Stimulated activated CD8-positive, alpha-beta memory T cell treated with anti-CD3 and anti-CD28 coated beads, Interleukin-12 subunit alpha, Interleukin-12 subunit beta, amount 100 ng/mL, for 1 hour (primary cell): ENCODE measurements at places on chromosomes 4 and X.

DNA sequence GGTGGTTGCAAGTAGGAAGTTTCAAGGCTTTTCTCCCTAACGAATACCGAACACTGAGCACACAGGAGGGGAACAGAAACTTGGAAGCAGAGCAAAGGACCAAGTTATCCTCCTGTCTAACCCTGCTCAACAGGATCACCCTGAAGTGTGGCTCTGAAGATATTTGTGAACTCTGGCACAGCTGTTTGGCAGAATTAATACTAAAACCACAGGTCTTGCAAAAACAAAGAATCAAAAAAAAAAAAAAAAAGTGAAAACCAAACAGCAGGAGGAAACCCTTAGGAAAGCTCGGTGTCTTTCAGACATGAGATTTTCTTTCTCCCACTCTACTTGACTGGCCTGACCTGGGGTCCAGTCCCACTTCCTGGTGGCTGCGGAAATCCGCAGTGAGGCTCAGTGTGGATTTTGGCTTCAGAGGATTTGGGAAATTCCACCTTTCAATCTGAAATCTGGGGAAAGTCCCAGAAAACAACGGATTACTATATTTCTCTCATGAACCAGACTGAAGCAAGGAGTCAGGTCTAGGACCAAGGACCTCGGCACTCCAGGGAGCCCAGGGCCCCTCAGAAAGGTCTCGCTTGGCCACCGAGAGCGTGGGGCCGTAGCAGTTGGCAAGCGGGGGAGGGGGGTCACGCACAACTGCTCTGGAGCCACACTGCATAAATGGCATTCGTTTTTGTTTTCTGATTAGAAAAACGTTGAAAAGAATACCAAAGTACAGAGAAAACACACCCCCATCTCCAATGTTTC lies 867 bp downstream of the TIFA start:
- no peak for DNase-seq

GRCh38 chr4:6227412-6228157 lies 27.2 kb upstream of the JAKMIP1 start:
- no peak for DNase-seq

- no peak for DNase-seq
Observed at GRCh38 chr4:113657586-113658233, 103.8 kb downstream of the CAMK2D start.

GRCh38 chr4:169092889-169093522 lies 83.0 kb upstream of the CBR4 start:
- no peak for DNase-seq

DNA sequence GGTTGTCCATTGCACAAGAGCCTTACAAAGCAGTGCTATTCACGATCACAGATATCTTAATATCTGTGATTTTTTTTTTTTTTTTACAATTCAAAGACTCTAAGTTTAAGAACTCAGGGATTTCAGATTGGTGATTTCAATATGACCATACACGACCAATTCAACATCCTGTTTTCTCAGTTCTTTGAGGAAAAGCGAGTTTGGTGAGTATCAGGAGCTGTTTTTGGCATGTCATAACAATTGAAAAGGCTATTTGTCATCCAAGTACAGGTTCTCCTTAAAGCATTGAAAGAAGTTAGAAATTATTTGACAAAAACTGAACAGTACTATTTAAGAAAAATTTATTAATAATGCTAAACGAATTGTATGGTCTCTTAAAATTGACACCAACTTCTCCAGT lies 9.1 kb upstream of the ARHGEF6 start:
- no peak for DNase-seq

GRCh38 chrX:121642415-121642814 lies 595.0 kb downstream of the GLUD2 start:
- no peak for DNase-seq

DNA sequence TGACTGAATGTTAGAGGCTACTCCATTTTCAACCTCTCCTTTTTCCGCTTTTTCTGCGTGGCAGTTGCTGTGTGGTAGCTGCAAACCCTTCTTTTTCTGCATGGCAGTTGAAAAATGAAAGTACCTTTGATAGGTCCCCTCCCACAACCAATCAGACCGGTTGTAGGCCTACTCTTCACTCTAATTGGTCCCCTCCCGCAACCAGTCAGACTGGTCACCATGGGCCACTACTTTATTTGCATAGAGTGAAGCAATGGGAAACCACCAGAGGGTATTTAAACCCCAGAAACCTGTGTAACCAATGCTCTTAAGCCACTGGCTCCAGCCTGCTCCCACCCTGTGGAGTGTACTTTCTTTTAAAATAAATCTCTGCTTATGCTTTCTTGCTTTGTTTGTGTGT lies 877.8 kb downstream of the FAM133A start:
- DNase-seq, result no peak

DNA sequence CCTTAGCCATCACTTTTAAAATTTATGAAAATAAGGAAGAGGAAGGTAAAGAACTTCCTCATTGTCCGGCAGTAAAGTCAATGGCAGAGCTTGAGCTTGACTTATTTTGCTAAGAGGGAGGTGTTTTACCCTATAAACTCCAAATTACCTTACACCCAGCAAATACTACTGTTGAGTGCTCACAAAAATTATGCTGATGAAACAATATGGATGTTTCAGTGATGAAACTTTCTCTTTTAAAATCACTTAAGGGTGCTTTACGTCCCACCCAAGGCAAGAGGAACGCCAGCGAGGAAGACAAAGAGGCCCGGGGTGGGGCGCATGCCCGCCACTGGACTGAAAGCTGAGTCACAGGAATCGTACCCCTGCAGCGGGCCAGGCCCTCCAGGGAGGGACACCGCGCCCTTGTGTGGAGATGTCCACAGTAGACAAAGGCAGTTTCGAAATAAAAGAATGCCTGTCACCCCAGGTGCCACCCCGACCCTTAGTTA lies 560 bp upstream of the TMSB4X start:
- DNase-seq, result peak; percentile 32

DNA sequence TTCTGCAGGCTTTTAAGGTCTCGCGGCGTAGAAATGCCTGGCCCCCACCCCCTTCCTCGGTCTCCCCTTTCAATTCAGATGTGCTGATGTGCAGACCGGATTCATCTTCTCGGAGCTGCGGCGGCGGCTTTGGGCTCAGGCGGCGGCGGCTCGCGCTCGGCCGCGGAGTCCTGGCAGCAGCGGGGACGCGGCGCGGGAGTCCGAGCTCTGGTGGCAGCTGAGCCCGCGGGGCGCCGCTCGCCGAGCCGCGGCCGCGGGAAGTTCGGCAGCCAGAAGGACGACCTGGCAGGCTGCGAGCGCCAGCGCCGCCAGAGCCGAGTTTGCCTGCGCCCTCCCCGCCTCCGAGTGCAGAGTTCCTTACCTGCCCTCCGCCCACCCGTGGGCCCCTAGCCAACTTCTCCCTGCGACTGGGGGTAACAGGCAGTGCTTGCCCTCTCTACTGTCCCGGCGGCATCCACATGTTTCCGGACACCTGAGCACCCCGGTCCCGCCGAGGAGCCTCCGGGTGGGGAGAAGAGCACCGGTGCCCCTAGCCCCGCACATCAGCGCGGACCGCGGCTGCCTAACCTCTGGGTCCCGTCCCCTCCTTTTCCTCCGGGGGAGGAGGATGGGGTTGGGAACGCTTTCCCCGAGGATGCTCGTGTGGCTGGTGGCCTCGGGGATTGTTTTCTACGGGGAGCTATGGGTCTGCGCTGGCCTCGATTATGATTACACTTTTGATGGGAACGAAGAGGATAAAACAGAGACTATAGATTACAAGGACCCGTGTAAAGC lies 448 bp downstream of the TLL1 start:
- no peak for DNase-seq

- no peak for DNase-seq
Observed at GRCh38 chr4:53307819-53308780, 57.8 kb downstream of the SCFD2 start.

DNA sequence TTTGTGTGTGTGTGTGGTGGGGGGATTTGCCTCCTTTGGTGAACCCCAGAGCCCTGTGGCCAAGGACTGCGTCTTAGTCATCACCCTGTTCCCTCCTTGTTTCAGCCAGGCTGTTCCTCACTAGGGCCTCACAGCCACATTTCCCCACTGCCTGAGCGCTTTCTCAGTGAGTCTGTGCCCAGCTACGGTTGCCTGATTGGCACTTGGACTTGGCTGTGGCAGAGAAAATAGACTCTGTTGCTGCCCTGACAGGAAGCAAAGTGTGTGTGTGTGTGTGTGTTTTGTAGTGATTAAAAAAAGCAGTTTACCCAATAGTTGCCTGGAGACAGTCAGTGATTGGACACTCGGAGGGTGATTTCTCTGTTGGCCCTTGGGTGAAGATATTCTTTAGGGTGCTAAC lies 113.0 kb downstream of the UCHL1 start:
- no peak for DNase-seq

DNA sequence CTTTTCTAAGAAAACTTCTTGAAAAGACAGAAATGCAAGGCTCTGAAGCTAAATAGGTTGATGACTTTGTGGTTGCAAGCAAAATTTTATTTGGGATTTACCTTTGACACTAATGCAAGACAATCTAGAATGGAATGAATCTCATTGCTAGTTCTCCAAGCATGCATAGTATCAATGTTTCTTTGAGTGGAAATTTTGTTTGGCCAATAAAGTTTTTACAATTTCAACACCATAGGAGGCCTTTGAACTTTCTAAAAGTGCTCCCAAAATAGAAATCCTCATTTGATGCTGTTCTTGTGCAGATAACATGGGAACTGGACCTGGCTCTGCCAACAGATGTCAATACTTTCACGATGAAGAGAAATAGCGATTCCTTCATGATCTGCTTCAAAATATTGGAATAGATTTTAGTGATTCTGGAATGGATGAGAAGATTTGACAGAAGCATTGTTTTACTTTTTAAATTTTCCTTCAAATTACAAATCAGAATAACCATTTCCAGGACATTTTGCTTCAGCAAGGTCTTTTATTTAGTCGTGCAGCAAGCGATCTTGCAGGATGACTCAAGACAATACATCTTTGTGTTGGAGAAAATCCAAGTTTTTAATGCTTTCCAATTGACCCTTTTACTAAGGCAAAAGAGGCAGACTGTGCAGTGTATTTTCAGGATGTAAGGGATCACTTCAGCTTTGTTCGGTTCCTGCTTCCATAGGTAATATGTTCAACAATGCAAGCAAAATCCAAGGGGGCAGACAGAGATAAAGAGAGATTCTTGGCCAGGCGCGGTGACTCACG lies 51.7 kb upstream of the OTUD4 start:
- no peak for DNase-seq

DNA sequence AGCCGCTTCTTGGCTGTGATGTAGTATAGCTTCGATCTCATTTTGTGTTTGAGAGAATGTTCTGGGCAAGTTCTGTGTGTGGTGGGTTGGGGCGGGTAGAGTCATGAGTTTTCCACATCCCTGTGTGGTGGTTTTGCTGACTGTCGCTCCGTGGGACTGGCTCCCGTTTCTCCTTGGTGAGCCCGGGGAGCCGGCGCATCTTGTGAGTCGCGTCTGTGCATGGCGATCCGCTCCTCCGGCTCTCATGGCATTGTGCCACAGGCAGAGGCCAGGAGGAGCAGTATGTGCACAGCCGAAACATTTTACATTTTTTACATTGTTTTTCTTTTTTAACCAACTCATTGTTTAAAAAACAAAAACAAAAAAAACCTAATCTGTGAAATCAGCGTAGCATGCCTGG lies 27.7 kb upstream of the TBC1D14 start:
- no peak for DNase-seq

DNA sequence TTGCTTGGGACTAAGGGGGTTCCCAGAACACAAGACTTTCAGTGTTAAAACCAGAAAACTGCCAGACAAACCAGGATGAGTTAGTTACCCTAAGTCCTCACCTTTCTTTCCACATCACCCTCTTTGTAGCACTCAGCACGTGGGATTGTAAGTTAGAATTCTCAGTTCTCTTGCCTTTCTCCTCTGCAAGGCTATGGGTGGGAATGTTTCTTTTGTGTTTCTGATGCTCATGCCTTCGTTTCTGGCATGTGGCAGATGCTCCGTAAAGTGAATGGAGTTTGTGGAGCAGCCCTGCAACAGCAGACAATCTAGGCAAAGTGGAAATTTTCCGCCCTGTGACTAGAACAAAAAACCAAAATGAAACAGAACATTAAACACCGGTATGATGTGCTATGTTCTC lies 64.7 kb upstream of the SPP1 start:
- no peak for DNase-seq

DNA sequence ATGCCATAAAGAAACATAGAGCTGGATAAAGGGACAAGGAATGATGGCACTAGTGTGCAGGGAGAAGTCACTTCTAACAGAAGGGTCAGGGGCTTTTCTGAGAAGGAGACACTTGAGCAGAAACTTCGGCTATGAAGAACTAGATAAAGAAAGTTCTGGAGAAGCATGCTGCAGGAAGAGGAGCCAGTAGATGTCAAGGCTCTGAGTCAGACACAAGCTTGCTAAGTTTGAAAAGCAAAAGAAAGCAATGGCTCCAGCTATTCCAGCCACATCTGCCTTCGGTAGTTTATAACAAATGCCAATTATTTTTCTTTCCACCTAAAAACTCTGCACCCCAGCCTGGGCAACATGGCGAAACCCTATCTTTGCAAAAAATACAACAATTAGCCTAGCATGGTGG lies 7.5 kb downstream of the NUDT6 start:
- no peak for DNase-seq

DNA sequence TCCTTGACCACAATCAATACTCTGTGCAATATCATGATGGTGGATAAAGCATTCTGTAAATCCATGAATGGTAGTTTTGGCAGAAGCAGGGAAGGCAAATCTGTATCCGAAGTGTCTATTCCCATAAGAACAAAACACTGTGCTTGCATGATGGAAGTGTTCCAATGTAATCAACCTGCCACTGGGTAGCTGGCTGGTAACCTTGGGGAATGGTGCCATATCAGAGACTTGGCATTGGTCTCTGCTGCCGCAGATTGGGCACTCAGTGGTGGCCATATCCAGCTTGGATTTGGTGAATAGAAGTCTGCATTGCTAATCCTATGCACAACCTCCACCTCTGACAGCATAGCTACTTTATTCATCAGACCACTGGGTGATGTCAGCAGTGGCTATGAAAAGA lies 114.3 kb upstream of the EMCN start:
- no peak for DNase-seq

DNA sequence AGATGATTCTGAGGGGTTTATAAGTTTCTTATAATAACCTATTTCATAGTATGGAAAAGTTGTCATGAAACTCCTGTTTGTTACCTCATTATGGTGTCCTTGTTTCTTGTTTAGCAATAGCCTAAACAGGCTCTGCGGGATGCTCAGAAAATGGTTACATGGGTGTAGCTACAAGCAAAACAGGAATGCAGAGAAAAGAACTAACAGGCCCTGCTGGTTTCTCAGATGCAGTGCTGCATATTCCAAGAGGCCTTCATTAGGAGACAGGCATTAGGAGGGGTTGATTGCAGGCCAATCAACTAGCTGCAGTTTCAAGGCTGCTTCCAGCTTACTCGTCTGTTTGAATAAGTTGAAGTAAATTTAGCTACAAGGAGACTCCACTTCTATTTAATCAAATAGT lies 37.6 kb upstream of the HPGD start:
- DNase-seq, result no peak

GRCh38 chr4:139256349-139256748 lies 23.7 kb downstream of the MGARP start:
- DNase-seq, result no peak

- DNase-seq, result no peak
Observed at GRCh38 chr4:55634417-55635128, 1.5 kb downstream of the NMU start.

DNA sequence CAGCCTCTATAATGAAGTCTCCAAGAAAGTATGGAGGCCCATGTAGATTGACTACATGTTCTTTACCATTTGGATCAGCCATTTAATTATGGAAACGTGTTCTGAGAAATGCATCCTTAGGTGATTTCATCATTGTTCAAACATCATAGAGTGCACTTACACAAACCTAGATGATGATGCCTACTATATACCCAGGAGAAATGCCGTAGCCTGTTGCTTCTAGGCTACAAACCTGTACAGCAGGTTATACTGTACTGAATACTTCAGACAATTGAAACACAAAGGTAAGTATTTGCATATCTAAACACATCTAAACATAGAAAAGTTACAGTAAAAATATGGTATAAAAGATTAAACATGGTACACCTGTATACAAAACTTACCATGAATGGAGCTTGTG lies 186.5 kb upstream of the FSTL5 start:
- DNase-seq, result no peak
